ENCODE measurements at places on chromosomes 12 and 14.

GRCh38 chr12:88889326-88890110 lies 309.2 kb upstream of the KITLG start:
- no peak for DNase-seq

DNA sequence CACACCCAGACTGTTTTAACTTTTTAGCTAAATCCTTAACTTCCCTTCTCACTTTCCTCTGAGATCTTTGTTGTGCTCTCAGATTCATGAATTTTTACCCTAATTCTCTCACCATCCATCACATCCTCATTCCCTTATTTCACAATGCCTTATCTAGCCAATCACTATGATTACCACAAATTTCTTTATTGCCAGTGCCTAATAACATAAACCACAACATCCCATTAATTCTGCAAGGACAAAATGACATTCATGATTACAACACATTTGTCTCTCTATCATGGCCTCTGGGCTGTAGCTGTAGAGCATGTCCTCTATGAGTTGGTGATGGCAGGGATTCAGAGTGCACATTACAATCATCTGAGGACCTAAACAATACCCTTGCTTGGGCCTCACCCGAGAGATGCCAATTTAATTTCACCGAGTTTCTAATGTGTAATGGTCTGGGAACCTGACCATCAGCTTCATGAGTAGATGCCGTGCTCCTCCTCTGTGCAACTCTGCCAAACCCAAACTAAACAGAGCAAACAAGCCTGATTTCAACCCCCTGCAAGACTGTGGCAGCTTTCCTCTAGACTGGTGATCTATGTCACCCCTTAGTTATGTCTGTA lies 99.3 kb downstream of the SPTSSA start:
- no peak for DNase-seq

DNA sequence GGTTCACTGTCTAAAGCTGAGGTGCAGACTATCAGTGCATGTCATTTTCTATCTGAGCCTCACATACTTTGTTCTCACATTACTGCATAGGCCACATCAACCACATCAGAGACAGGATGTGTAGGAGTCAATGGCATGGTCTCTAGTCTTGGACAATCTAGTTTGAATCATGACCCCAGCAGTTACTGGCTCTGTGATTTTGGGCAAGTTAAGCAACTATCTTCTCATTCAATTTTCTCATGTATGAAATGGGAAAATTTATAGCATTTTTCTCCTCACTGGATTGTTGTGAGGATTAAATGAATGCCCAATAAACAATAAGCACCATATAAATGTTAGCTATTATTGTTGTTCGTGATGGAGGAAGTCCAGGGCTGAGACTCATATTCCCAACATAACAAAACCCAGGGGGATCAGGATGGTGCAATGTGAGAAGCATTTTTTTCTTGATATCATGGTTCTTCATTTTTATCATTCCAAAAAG lies 432.6 kb downstream of the LRIG3 start:
- DNase-seq = no peak

DNA sequence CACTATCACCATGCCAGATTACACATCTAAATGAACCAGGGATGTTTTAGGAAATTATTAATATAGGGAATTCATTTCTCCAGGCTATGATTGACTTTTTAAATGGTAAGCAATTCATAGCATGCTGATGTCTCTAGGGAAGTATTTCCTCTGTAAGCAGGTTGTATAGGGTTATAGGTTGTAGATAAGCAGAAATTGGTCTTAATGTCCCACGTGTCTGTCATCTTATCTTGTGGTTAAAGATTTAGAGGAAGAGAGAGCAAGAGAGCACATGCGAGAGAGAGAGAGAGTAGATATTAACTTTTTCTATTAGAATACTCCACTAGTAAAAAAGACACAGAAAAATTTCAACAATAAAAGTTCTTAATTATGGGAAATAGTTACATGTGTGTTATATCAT lies 32.6 kb downstream of the TRHDE start:
- no peak for DNase-seq

DNA sequence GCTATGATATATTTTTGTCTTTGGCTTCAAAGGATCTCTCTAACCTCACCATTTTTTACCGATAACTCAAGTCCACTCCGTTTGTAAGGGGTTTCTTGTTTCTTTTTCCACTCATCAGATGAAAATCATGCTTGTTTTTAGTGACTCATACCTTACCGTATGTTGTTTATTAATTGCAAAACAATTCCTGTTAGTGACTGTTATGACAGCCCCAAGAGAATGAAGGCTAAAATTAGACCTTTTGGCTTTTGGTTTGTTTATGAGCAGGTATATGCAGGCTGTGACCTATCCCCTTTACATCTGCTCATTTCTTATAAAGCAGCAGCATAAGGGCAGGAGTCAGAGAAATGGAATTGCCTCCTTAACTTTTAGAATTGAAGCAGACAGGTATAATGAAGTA lies 319.8 kb downstream of the CEP128 start:
- DNase-seq = no peak

GRCh38 chr12:118145798-118146156 lies 9.9 kb downstream of the PEBP1 start:
- no peak for DNase-seq

DNA sequence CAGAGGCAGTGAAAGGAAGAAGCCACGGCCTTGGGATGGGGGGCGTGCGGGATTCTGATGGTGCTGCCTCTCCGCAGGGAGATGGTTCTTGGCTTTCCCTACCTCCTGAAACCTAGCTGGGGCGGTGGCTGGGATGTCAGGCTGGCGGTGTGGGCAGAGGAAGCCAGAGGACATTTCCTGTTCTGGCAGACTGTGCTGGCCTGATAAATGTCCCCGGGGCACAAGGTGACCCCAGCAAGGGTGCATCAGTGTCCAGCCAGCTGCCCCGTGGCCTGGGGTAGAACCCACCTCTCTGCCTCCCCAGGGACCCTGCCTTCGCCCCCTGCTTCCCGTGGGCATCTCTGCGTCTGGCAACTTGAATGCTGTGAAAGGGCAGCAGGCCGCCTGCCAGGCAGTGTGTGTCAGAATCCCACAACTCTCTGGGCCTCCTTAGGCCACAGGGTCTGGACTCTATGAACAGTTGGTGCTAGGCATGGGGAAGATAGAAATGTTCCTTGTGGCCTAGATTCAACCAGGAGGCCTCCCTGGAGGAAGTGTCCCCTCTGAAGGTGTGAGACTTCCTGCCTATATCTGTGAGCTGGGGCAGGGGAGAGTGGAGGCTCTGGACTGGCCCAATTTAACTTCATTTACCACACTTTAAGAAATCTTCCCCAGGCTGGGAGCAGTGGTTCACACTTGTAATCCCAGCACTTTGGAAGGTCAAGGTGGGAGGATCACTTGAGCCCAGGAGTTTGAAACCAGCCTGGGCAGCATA lies 4.9 kb downstream of the SH2B3 start:
- DNase-seq = no peak

Measured in activated naive CD4-positive, alpha-beta T cell treated with anti-CD3 and anti-CD28 coated beads, Interleukin-2, amount 50 U/mL, for 16 hours (primary cell).